ENCODE measurements at places on chromosomes 6 and 20.

DNA sequence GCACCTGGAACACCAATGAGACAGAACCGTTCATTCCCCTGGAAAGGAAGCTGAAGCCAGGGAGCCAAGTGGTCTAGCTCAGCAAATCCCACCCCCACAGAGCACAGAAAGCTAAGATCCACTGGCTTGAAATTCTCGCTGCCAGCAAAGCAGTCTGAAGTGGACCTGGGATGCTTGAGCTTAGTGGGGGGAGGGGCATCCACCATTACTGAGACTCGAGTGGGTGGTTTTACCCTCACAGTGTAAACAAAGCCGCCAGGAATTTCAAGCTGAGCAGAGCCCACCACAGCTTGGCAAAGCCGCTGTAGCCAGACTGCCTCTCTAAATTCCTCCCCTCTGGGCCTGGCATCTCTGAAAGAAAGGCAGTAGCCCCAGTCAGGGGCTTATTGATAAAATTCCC, 53.1 kb downstream of the KIF16B start:
- DNase-seq, result no peak

DNA sequence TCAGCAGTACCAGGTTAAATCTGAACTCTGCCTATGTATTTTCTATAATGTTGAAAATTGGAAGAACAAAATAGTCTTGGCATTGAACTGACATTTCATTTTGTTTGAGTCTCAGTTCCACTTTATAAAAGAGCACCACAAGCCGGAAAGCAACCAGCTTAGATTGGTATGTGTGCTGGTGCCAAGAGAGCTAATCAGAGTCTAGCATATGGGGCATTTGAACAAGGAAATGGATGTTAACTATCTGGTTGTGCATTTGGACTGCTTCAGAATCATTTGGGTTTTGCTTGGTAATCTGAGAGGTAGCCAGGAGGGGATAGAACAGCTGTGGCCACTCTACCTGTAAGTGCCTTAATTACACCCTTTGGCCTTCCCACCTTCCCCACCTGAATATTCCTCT, 184.8 kb downstream of the GRIK2 start:
- no peak for DNase-seq

DNA sequence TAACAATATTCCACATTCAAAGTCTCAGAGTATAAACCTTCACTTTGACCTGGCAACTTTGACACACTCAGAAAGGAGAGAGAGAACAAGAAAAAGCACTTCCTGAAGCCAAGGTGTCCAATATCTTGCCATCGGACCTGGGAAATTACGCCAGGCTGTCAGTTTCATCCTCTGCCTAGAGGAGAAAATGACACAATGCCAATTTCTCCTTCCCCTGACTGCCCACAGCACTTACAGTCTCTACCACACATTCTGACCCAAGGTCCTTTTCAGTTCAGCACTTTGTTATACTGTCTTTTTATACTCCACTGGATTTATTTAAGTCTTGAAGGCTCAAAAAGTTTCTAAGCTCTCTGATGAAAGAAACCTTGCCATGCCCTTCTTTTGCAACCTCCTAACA, 250.4 kb downstream of the GMPR start:
- DNase-seq, result no peak

- no peak for DNase-seq
Observed at GRCh38 chr6:150712505-150713252, 113.0 kb downstream of the PLEKHG1 start.

DNA sequence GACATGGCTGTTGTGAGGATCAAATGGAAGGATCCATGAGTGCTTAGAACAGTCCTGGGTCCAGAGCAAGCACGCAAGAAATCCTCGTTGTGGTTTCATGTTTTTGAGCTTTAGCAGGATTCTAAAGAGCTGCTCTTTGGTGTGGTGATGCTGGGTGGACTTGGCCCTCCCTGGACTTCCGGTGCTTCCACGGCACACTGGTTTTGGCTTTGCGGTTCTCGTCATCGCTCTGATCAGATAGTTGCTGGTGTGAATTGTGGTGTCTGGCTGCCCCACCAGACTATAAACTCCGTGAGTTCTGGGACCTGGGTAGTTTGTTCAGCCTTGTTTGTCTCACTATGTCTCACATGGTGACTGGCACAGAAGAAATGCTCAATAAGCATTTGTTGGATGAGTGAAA, 3.3 kb downstream of the HNF4A start:
- no peak for DNase-seq

- no peak for DNase-seq
Observed at GRCh38 chr6:166952567-166953486, 3.5 kb downstream of the RNASET2 start.

GRCh38 chr20:1945660-1946059, 48.2 kb downstream of the PDYN start:
- no peak for DNase-seq

DNA sequence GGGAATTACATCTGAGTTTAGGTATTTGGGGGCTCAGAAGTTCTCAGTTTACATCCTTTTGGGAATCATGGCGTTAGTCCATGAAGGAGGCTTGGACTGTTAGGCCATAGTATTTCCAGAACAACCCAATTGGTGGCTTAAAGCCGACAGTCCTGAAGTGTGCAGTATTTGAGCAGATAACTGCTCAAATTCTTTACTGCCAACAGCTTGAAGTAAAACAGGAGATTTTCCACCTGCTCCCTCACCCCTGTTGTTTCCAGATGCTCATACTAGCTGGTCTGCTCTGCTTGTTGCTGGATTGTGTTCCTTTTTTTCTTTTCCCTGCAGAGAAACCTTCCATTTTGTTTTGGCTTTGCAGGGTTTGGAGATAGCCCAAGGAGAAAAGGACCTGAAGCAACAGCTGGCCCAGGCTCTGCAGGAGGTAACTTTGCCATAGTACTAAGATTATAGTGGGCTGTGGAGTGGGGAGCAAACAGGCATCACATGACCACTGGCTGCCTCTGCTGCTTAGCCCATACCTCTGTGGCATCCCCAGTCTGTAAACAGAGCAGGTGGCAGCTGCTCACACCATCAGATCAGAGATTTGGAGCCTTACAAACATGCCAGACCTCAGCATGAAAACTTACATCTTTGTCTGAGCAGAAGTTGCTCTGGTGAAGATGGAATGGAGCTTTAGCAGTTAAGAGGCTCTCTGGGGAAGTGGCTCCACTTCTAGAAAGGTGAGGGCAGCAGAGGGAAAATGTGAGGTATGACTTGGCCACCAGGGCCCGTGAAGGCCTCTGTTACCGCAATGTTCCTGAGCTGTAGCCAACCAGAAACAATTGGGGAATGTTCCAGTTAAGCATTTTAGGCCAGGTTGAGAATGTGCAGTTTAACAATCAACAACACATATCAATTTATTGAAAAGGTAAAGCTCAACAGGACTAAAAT, 17.6 kb downstream of the RNF8 start:
- no peak for DNase-seq

GRCh38 chr6:18973251-18973650, 586.1 kb downstream of the RNF144B start:
- DNase-seq, result no peak

GRCh38 chr6:116390581-116390980, 19.8 kb downstream of the DSE start:
- DNase-seq, result no peak

DNA sequence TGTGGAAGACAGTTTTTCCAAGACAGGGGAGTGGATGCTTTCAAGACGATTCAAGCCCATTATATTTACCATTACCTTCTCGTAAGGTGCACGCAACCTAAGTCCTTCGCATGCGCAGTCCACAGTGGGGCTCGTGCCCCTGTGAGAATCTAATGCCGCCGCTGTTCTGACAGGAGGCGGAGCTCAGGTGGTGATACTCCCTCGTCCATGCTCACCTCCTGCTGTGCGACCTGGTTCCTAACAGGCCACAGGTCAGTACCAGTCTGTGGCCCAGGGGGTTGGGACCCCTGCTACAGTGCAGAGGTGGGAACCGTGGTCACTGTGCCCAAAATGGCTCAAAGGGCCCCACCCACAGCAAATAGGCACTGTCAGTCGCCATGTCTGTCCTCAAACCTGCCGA, 36.6 kb downstream of the SERPINB1 start:
- DNase-seq, result no peak

DNA sequence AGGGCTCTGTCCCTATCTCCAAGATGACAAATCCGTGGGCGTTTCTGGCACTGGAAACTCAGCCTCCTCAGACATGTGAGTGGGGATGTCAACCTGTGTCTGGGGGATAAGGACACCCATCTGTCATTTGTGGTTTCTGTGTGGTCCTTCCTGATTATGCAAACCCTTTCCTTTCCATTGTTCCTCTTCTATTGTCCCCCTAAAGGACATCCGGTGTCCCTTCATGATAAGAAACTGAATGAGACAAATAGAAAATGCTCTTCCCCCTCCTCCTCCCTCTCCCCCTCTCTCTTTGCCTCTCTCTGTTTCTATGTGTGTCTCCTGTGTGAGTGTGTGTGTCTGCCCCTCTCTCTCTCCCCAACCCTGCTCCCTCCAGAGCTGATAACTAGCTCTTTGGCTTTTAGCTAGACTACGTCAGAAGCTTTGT, 11.5 kb upstream of the GLP1R start:
- no peak for DNase-seq

DNA sequence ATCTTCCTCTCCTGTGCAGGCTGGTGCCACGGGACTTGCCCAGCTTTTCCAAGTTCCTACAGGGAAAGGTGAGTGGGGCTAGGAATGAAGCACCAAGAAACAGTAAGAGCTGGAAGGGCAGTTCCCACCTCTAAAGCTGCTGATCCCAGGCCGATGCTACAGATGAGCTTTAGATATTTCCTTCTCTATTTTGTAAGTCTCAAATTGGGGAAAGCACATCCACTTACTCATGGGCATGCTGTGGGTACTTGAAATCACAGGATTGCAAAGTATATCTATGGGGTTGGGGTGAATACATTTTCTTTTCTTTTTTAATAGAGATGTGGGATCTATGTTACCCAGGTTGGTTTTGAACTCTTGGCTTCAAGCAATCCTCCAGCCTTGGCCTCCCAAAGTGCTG, 3.1 kb downstream of the ZBTB2 start:
- no peak for DNase-seq

DNA sequence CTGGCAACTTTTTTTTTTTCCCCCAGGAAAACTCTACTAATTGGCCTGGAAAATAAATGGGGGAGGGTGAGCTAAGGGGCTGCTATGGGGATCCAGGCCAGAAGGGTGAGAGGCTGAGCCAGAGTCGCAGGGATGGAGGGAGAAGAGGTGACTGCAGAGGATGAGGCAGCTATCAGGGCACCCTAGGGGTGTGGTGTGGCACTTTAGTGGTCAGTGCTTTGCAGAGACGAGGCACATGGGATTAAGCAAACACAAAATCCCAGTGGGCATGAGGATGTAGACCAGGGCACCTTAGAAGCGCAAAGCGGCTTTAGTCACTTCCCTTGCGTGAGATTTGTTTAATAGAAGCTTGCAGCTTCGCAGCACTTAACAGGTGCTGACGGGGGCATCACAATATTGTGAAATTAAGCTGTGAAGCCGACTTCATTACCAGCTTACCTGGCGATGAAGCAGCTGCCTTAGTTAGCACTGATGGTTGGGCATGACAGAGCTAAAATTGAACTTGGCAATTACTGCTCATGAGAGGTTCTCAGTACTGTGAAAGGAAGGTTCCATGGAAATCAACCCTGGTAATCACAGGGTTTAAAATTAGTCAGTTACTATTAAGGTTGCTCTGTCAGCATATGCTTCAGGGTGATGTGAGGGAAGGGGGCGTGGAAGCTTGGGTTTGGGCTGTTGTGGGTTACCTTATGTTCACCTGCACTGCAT, 26.0 kb downstream of the TOX2 start:
- DNase-seq, result no peak

DNA sequence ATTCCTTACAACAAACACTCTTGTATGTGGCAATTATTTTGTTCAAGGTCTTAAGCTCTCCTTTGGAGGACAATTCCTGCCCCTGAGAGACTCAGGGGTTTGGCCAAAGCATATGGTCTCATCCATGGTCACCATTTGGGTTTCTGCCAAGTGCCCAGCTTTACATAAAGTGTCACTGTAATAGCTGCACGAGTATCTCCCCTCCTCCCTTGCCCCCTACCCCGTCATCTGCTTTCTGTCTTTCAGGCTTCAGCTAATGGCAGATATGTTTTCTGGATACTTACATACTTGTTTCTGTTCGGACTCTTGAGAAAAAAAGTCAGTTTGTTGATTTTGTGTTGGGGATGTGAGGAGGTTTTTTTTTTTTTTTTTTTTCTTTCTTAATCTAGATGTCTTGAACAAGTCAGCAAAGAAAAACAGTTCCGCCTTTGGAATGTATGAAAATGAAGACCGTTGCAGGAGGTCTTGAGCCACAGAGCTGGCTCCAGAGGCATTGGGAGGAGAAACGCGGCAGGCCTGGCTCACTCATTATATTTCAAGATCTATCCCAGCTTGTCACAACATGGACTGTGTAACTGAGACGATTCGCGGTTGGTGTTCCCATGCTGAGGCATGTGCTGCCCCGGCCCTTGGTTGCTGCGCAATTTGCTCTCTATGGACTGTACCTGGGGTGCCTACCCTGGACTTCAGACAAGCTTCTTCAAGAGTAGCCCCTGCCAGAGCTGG, 32.6 kb upstream of the STX16 start:
- no peak for DNase-seq

- no peak for DNase-seq
Observed at GRCh38 chr20:13220194-13220903, 725 bp upstream of the ISM1 start.

DNA sequence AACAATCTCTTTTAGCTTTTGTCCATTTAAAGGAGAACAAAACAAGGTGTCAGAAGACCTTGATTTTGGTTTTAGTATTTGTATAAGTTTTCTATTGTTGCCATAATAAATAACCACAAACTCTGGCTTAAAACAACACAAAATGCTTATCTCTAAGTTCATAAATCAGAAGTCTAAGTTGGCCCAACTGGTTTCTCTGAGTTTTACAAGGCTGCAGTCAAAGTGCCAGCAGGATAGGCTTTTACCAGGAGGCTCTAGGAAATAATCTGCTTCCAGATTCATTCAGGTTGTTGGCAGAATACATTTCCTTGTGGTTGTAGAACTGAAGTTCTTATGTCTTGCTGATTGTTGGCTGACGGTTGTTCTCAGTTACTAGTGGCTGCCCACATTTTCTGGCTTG, 147.2 kb upstream of the HMGCLL1 start:
- DNase-seq, result no peak

- no peak for DNase-seq
Observed at GRCh38 chr6:97412511-97412910, 129.5 kb upstream of the MMS22L start.

DNA sequence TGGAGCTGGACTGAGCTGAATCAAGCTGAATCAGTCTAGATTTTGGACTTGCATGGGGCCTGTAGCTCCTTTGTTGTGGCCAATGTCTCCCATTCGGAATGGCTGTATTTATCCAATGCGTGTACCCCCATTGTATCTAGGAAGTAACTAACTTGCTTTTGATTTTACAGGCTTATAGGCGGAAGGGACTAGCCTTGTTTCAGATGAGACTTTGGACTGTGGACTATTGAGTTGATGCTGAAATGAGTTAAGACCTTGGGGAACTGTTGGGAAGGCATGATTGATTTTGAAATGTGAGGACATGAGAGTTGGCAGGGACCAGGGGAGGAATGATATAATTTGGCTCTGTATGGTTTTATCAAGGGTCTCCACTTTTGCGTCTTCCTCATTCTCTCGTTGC, 3.0 kb upstream of the TMEM170B start:
- no peak for DNase-seq

Data from HFF-Myc (cell line).